Activated CD8-positive, alpha-beta memory T cell treated with anti-CD3 and anti-CD28 coated beads for 48 hours (primary cell): ENCODE measurements at places on chromosomes 5 and 9.

DNA sequence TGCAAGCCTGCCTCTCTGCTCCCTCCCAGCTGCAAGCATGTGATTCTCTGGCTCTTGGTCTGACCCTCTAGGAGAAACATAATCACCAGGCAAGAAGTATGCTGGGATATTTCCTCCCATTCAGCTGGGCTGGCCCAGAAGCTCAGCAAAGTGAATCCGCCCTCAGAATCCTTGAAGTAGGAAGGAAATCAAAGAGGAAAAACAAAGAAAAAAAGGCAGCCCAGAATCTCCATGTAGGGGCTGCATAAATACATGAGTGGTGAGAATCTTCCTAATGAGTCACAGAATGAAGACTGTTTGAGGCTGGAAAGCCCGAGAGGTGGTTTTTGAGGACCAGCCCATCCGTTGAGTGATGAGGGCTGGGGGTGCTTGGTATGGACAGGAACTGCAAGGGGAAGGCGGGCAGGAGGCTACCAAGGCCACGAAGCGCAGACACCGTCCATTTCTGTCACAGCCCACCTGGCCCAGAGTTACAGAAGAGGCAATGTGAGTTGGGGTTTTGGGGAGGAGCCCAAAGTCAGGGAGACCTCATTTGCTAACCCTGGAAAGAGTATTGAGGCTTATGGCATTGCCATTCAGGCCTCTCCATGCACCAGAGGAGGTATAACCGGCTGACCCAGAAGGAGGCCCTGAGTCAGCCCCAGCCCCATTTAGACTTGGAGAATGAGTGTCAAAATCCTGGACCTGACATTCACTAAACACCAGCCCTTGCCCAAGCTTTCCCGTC is 33.4 kb upstream of the TGFBR1 start:
- no peak for DNase-seq

GRCh38 chr5:132074772-132075718 is 1.5 kb downstream of the CSF2 start:
- no peak for DNase-seq

DNA sequence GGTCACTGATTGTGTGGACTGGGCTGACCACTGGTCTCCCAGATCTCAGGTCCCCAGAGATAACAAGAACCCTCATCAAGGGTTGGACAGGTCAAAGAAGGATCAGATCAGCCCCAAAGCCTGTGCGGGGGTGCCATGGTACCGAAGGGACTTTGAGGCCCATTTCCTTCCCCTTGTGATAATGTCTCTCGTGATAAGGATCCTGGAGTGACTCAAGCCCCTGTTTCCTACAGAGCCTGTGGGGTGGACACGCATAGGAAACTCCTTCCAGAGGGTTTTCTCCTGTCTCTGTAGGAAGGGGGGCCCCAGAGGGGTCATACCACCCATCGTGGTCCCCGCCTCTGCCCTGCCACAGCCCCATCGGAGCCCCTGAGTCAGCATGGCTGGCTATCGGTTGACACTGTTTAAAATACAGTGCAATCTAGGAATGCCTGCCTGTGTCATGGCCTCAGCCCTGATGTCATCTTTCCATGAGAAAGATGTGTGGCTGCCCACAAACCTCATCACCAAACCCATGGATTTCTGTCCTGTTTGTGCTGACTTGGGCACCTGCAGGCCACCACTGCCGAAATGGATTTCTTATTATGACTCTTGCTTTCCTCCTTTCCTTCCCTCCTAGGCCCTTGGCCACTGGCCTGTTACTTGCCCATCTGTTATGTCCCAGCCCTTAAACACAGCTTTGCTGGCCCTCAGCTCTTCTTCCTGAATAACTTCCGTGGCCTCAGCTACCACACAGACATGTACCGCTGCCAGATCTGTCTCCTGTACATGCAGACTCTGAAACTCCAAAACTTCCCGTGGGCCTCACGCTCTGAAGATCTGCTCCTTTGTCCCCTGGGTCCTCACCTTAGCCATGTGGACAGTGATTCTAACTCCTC is 2.9 kb upstream of the CSF2 start:
- peak; percentile 62 for DNase-seq

GRCh38 chr5:146644831-146645230 is 128.8 kb upstream of the GPR151 start:
- DNase-seq, result no peak

DNA sequence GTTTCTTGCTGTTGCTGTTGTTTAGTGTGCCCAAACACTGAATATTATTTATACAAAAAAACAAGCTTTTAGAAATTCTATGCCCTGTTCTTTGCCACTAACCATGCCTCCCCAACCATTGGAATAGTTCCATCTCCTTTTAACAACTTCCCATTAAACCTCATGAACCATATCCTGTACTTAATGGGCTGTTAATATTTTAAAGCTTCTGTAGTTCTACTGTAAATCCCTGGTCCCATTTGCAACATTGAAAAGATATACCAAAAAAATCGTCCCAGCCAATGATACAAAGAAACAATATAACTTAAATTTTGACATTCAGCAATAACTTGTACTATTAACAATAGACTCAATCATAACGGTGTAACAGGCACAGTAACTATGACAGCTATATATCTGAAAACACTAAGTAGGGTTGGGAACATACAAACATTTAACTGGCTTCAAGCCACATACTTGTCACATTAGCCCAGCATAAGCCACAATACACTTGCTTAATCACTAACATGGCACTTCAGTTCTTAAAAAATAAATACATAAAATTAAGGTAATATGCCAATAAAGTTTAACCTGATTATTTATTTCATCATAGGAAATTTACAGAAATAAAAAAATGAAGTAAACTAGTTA is 86.1 kb downstream of the ADAMTS6 start:
- no peak for DNase-seq

- no peak for DNase-seq
Measured at GRCh38 chr5:123176224-123176937, 87.3 kb downstream of the PRDM6 start.

GRCh38 chr5:132915681-132916080 is 42.2 kb downstream of the LEAP2 start:
- no peak for DNase-seq

- DNase-seq, result no peak
Measured at GRCh38 chr5:127943061-127943371, 140.6 kb upstream of the SLC12A2 start.

GRCh38 chr5:122362361-122362760 is 50.3 kb downstream of the SNCAIP start:
- DNase-seq, result no peak

DNA sequence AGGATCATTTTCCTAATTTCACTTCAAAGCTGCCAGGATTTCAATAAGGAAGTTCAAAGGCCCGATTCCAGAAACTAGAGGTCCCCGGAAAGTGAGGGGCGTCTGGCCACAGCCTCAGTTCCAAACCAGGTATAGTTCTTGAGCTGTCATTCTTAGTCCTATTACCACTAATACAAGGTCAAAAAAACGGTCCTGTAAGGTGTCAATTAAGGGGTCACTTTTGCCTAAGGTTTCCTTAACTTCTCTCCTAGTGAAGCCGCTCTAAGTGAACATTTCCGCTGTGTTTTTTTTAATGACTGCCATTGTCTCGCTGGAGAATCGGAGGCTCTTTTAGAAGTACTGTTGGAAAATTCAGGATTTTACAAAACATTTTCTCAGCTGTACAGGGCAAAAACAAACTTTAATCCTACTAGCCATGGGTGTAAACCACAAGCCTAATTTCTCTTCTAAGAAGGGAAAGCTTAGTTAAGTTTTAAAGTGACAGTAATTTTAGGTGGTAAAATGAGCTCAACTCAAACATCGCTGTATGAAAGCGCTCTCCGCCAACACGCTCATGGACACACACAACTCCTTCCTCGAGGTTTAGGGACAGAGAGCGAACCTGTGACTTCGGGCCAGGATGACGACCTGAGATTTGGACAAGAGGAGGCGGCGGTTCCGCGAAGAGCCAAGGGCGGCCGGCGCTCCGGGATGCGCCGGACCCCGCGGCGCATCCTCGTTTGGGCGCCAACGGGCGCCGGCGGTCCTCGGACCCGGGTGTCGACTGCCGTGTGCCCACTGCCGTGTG is 76.7 kb upstream of the IFNE start:
- no peak for DNase-seq

- no peak for DNase-seq
Measured at GRCh38 chr9:128637656-128638055, 19.0 kb downstream of the DYNC2I2 start.

GRCh38 chr5:6595405-6595804 is 37.4 kb downstream of the NSUN2 start:
- no peak for DNase-seq

DNA sequence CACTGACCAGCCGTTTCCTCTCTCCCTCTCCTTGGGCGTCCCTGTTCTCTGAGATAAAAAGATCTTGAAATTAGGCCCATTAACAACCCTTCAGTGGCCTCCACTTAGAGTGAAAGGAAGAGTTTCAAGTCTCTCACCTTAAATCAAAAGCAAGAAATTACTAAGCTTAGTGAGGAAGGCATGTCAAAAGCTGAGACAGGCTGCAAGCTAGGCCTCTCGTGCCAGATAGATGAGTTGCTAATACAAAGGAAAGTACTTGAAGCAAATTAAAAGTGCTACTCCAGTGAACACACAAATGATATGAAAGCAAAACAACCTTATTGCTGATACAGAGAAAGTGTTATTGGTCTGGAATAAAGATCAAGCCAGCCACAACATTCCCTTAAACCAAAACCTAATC is 331.3 kb upstream of the SEMA6A start:
- DNase-seq, result no peak

- no peak for DNase-seq
Measured at GRCh38 chr9:76456202-76456926, 2.6 kb upstream of the GCNT1 start.

- no peak for DNase-seq
Measured at GRCh38 chr9:132040246-132040645, 39.4 kb downstream of the MED27 start.

- no peak for DNase-seq
Measured at GRCh38 chr5:73745836-73746235, 119.8 kb downstream of the ARHGEF28 start.

DNA sequence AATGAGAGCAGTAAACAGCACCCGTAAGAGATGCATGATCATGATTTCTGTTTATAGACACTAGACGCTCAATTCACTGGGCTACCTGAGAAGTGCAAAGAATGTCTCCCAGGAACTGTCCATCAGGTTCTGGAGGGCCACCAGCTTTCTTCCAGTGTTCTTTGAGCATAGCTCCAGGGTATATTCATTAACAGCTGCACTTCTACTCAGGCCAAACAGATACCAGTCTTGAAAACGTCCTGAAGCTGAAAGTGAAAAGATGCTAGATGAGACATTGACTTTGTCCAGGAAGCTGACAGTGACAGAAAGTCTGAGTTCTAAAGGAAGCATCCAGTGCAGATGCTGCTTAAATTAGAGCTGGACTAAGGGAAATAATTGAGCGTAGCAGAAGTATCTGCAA is 488.7 kb upstream of the TYRP1 start:
- no peak for DNase-seq

- no peak for DNase-seq
Measured at GRCh38 chr5:115419846-115420585, 123.6 kb upstream of the CCDC112 start.

DNA sequence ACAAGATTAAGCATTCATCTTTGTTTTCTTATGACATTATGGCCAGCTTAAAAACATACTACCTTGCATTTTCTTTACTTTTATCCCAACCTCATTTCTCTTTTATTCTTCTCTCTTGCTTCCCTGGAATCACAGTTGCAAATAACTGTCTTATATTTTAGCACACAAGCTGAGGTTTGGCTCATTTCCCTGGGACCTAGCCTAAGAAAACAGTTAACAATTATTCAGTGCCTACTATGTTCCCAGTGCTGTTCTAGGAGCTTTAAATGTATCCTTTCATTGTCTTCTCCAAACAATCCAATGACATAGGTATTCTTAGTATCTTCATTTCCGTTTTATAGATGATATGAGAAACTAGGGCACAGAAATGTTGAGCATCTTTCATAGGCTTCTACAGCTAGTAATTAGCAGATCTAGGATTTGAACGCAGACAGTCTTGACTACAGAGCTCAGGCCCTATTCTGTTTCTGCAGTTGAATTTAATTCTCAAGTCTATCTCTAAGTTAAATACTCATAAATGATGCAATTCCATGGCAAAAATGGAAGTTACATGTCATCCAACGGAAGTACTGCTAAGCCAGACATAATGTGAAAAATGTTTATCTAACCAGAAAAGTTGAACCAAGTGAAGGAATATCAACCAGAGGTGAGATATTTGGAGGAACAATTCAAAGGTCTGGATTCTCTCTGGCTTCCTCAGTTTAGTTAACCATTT is 52.3 kb upstream of the MTAP start:
- no peak for DNase-seq

GRCh38 chr5:137181667-137182066 is 317.5 kb downstream of the SPOCK1 start:
- DNase-seq, result no peak

- no peak for DNase-seq
Measured at GRCh38 chr9:36894695-36895310, 139.3 kb downstream of the PAX5 start.

DNA sequence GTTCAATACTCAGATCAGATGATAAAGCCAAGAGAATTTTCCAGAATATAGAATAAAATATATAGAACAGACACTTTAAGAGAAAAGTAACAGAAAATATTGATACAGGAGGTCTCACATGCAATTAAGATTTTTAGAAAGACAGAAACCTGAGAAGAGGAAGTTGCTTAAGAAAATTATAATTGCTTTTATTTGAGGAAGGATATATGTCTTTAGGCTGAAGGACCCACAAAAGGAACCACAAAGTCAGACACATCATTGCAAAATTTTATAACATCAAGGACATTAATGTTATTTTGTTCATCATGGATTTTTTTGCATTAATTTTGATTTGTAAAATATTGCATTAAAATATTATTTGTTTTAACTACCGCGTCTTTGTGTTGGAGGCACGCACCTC is 141.5 kb downstream of the FSTL4 start:
- DNase-seq, result no peak

DNA sequence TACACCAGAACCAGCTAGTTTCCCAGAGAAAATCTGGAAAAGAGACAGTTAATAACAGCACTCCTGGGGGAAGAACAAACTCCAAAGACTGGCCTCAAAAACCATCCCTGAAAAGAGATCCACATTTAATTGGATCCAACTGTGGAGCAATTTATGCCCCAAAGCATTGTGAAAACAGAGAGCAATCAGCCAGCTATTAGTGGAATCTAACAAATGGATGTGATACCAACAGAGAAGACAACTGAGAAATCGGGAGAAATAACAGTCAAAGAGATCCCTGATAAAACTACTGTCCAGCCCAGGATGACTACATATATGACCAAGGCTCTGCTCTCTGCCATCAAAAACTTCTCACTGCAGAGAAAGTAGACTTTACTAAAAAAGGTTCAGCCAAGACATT is 40.5 kb upstream of the TRIO start:
- DNase-seq, result no peak
